SJSA1 (cell line): ENCODE measurements at places on chromosomes 7 and 10. TPM values are rescaled to one million over a fixed set of nuclear protein-coding genes. Genes with fewer than 3 reads are reported as not detected.

DNA sequence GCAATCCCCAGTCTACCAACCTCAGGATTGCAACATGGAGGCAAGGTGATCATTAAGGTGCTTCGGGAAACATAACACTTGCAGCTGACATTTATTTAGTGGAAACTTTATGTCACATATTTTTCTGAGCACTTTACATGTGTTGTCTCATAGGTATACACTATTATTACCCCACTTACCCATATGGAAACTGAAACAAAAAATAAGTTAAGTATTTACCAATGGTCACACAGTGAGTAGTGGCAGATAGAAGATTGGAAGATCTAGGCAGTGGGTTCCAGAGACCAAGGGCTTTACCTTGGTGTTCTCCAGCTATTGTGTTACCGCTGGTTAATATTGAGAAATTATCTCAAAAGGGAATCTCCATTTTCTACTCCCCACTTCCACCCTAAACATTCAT is 1279.1 kb upstream of the SORCS1 start:
- DNase-seq = no peak

DNA sequence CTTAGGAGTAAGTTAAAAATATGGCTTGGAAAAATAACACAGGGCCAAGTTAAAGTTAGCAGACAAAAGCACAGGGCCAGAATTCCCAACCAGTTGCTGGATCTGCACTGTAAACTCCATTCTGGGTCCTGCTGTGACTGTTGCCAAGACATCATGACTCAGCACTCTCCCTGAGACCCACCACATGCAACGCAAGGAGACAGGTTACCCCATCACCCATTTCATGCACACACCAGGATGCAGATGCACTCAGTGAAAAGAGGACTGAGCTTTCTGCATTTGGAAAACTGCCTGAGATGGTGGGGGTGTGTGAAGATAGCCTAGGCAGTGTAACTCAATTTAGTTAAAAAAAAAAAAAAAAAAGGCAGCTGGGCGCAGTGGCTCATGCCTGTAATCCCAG is 97.6 kb upstream of the ZNF438 start:
- peak; percentile 69 for DNase-seq

- DNase-seq = no peak
Measured at GRCh38 chr7:129906700-129907099, 46.1 kb downstream of the UBE2H start.

- peak; percentile 9 for DNase-seq
Measured at GRCh38 chr7:37352974-37353948, 95.4 kb downstream of the ELMO1 start.

NME8 gene
- total RNA-seq = not detected in 2 replicates

CYP3A5 gene
- total RNA-seq = 0.37 and 1.8 TPM in 2 replicates

TYW1B gene
- 4.5 and 4.6 TPM in 2 replicates for total RNA-seq
